Activated CD8-positive, alpha-beta T cell treated with anti-CD3 and anti-CD28 coated beads, Interleukin-2, amount 10 ng/mL, durations not matched to agents 7 days and 5 days (primary cell): ENCODE measurements at places on chromosomes 6 and 20. TPM values are rescaled to one million over a fixed set of nuclear protein-coding genes. Genes with fewer than 3 reads are reported as not detected.
A peak's percentile ranks its signal among the peaks of the same experiment; 100 is the strongest.

DNA sequence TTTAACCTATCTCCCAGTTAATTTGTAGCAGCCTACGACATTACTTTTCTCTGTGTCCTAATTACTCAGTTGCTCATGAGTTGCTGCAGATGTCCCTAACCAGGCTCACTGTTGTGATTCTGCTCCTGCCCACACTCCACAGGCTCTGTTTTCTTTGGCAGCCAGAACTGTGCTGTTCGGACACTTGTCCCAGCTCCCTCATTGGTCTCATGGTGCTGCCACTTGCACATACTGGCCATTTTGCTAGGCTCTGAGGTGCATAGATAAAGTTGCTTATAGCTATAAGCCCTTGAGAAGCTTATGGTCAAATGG is 55.0 kb downstream of the NOX3 start:
- DNase-seq: no peak

DNA sequence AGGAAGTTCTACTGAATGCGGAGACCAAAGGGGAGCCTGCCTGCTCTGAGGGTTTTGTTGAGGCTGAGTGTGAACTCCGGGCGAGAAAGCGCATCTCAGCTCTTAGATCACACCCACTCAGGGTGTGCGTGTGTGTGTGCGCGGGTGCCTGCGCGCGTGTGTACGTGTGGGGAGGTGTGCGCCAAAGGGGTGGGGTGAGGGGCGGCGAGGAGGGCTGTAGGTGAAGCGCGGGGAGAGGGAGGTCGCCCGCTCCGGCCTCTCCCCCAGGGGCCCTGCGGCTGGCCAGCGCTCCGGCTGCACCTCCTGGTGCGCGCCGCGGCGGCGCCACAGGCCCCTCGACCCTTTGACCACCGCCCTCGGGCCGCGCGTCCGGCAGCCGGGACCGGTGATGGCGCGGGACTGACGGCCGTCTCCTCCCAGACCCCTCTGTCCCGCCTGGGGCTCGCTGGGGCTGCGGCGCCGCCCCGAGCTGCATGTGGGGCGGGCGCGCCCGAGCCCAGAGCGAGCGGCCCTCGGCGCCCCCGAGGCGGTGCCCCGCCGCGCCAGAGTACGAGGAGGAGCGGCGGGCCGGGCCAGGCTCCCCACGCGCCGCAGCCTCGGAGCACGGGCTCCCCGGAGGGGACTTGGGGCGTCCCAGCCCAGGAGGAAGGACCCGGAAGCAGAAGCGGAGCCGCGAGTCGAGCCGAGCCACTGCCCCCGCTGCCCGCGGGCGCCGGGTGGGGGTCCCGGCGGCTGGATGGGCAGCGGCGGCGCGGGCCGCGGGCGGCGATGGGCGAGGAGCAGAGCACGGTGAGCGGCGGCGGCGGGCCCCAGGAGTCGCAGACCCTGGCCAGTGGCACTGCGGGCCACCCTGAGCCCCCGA is at the start of gene RNF217:
TSS of gene RNF217 (plus strand) at position 661 of the 862 bp plus-strand sequence. CDS start at position 769, 108 bp downstream.
- peak; percentile 22 for DNase-seq

GRCh38 chr6:41547799-41548097 is 1.6 kb downstream of the FOXP4 start:
- DNase-seq: no peak

DNA sequence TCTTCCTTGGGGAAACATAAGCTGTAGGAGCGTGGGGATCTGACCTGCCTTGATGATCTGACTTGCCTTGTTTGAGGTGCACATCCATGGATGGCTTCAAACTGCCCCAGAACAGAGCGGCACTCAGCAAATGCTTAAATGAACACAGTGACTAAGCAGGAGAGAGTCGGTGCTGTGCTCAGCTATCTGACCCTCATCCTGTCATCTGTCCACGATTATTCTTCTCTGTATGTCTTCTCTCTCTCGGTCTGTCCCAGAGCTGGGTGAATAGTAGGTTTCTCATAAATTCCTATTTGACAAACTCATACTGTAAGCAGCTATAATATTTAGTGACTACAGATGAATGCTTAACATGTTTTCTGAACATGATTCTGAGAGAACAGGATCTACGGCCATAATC is 37.3 kb downstream of the TRAM2 start:
- DNase-seq: no peak

- DNase-seq: no peak
Observed at GRCh38 chr6:52992980-52993920, 1.8 kb downstream of the GSTA4 start.

GRCh38 chr6:137893181-137893580 is 26.1 kb downstream of the TNFAIP3 start:
- DNase-seq: no peak

The RPS10 gene
- total RNA-seq: 1,289 TPM

The MRAP2 gene
- not detected for total RNA-seq

The SULF2 gene
- 0.58 TPM for total RNA-seq

- DNase-seq: peak; percentile 76
Observed at GRCh38 chr6:6008648-6009421, 2.1 kb upstream of the NRN1 start.
